Activated CD4-positive, alpha-beta memory T cell treated with anti-CD3 and anti-CD28 coated beads, Interleukin-2, amount 10 ng/mL, durations not matched to agents 7 days and 5 days (primary cell): ENCODE measurements at places on chromosomes 4 and X.

DNA sequence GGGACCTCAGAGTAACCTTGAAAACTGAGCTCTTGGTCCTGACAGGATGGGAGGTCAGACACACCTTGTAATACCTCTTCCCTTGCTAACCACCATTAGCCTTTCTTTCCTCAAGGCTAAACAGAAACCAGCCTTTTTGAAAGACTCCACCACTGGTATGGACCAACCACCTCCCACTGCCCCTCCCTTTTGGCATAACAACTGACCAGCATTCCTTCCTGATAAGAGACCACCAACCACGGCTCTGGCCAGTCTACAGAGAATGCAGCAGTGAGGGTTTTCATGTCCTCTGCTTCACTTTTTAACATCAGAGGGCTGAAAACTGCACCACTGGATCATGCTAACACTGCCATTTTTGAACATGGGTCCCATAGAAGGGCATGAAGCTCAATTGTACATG lies 100.2 kb upstream of the MID1IP1 start:
- H3K27ac ChIP-seq: no peak overlapping the region
- no peak overlapping the region for H3K4me3 ChIP-seq
- DNase-seq: no peak
- no peaks in the 10 kb centered on the region for H3K27me3 ChIP-seq
- H3K4me1 ChIP-seq: peaks cover 18% of the 10 kb centered on the region

DNA sequence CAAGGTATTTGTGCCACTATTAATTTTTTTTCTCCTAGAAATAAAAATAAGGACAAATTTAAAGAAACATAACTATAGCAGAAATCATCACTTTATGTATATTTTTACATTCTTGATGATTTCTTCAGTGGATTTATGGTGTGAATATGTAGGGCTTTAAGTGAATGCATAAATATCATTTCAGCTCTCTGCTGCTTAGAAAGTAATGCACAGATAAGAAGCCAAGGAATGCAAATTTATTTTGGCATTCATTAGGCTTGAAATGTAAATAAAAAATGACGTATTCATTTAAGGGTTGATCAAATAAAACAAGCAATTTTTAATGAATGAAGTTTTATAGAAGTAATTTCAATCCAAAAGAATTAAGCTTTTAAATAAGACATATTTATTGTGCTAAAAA lies 66.3 kb downstream of the NFKB1 start:
- H3K27ac ChIP-seq: no peak overlapping the region
- H3K4me1 ChIP-seq: peaks cover 21% of the 10 kb centered on the region
- no peak for DNase-seq
- peaks cover 60% of the 10 kb centered on the region for H3K36me3 ChIP-seq

DNA sequence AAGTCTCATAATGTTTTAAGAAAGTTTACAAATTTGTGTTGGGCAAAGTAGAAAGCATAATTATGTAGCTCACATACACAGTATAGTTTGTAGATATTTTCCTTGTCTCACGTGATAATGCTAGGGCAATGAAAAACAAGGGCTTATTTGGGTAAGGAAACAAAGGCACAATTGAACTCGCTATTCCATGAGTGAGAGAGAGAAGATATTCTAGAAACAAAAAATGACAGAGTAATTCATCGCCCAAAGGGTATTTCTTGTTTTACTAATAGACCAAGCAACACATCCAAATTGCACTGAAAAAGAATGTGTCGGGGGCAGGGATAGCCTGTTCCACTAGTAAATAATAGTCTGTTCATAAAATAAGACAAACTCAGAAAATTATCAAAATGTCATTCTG lies 3.6 kb upstream of the ASB11 start:
- H3K27ac ChIP-seq: no peak overlapping the region
- no peaks in the 10 kb centered on the region for H3K4me1 ChIP-seq
- no peak overlapping the region for H3K4me3 ChIP-seq
- no peak for DNase-seq

- no peak for DNase-seq
- H3K27ac ChIP-seq: no peak overlapping the region
- no peak overlapping the region for H3K4me3 ChIP-seq
- H3K27me3 ChIP-seq: no peaks in the 10 kb centered on the region
- peaks cover 17% of the 10 kb centered on the region for H3K4me1 ChIP-seq
Measured at GRCh38 chrX:54049801-54050200, 5.5 kb upstream of the PHF8 start.

GRCh38 chrX:119698845-119699244 lies 5.9 kb upstream of the SEPTIN6 start:
- no peaks in the 10 kb centered on the region for H3K27me3 ChIP-seq
- no peak overlapping the region for H3K4me3 ChIP-seq
- H3K4me1 ChIP-seq: peaks cover 7% of the 10 kb centered on the region
- no peaks in the 10 kb centered on the region for H3K36me3 ChIP-seq

- no peak overlapping the region for H3K4me3 ChIP-seq
- DNase-seq: no peak
- no peaks in the 10 kb centered on the region for H3K36me3 ChIP-seq
- H3K4me1 ChIP-seq: no peaks in the 10 kb centered on the region
- H3K27me3 ChIP-seq: no peaks in the 10 kb centered on the region
Measured at GRCh38 chr4:80809039-80809729, 221.3 kb upstream of the BMP3 start.

GRCh38 chr4:22901631-22902030 lies 208.9 kb downstream of the GBA3 start:
- no peaks in the 10 kb centered on the region for H3K27me3 ChIP-seq
- H3K27ac ChIP-seq: no peak overlapping the region
- H3K4me1 ChIP-seq: no peaks in the 10 kb centered on the region
- DNase-seq: no peak
- H3K4me3 ChIP-seq: no peak overlapping the region

DNA sequence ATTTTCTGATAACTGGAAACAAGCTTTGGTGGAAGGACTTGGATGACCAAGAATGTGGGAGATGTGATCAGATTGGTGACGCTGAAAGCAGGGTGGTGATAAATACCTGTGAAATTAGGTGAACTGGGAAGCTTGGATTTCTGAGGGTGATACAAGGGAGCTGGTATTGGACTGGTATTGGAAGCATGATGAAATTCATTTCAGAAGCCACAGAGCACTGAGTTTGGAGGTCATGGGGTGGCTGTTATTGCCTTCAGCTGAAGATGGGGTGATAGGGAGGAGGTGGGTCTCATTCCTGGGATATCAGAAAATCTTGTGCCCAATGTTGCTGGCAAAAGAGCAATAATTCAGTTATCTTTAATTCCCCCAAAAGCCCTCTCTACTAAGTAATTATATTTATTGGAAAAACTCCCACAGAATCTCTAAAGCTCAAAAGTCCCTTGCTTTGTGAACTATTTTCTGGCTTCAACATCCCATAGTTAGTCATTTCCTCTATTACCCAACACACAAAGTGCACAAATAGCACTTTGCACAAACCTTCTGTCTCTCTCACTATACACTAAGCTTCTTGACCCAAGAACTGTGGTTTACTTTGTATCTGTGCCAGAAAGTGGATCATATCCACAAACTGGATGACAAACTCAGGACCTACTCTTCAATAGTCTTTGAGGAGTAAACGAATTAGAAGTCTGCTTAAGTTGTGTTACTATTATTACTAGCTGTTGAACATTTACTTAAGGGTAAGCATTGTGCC lies 23.1 kb upstream of the CAMK2D start:
- no peaks in the 10 kb centered on the region for H3K36me3 ChIP-seq
- H3K27ac ChIP-seq: no peak overlapping the region
- no peaks in the 10 kb centered on the region for H3K27me3 ChIP-seq
- DNase-seq: no peak
- H3K4me3 ChIP-seq: no peak overlapping the region

GRCh38 chrX:79715448-79715847 lies 299.1 kb upstream of the TBX22 start:
- no peak overlapping the region for H3K27ac ChIP-seq
- H3K27me3 ChIP-seq: no peaks in the 10 kb centered on the region
- H3K36me3 ChIP-seq: no peaks in the 10 kb centered on the region
- no peak for DNase-seq
- H3K4me1 ChIP-seq: no peaks in the 10 kb centered on the region

DNA sequence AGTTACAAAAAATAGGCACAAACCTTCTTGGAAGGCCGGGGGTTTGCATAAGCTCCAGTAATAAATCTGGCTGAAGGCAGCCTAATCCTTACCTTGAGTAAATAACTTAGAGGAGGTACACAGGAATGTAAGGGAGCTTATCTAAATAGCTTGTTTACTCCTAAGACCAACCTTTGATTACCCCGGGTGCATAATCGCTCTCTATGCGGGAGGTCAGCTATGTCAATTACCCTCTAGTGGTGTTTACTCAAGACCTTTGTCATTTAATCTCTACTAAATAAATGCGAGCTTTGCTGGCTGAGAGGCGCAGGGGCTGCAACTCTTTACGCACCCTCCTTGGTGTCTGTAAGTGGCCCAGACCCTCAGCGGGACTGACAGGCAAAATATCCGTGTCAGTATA lies 50.2 kb upstream of the MAP9 start:
- no peaks in the 10 kb centered on the region for H3K36me3 ChIP-seq
- H3K27me3 ChIP-seq: no peaks in the 10 kb centered on the region
- H3K27ac ChIP-seq: no peak overlapping the region
- H3K4me3 ChIP-seq: no peak overlapping the region
- DNase-seq: no peak

GRCh38 chr4:140096921-140097320 lies 57.1 kb downstream of the MAML3 start:
- H3K4me3 ChIP-seq: no peak overlapping the region
- H3K27ac ChIP-seq: peak overlapping the region; percentile 89
- no peak for DNase-seq
- no peaks in the 10 kb centered on the region for H3K27me3 ChIP-seq

- H3K4me1 ChIP-seq: no peaks in the 10 kb centered on the region
- no peaks in the 10 kb centered on the region for H3K27me3 ChIP-seq
- no peak overlapping the region for H3K4me3 ChIP-seq
- DNase-seq: no peak
- H3K27ac ChIP-seq: no peak overlapping the region
Measured at GRCh38 chrX:147803948-147804347, 107.8 kb upstream of the FMR1 start.
